ENCODE measurements at places on chromosomes 5 and 9.

DNA sequence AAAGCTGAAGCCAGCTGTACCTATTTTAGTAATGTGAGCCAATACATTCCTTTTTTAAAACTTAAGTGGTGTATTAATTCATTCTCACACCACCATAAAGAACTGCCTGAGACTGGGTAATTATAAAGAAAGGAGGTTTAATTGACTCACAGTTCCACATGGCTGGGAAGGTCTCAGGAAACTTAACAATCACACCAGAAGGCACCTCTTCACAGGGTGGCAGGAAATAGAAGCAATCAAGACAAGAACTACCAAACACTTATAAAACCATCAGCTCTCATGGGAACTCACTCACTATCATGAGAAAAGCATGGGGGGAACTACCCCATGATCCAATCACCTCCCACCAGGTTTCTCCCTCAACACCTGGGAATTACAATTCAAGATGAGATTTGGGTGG, 21.0 kb downstream of the ESM1 start:
- no peak for DNase-seq

DNA sequence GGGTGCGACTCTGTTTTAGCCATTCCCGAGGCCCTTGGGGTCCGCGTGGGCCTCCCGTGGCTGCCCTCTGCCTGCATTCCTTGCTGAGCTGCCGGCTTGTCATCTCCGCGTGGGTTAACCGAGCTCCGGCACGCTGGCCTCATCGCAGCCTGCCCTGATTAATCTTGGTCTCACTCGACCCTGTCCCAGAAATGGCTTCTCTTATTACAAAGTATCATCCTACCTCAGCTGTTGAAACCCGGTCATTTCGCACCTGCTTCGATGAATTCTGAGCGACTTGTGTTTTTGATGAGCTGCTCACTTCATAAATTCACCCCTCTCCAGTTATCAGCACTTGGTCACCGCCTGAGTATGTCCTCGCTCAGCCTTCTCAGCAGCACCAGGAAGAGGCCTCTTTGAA, 123.5 kb upstream of the EGFLAM start:
- no peak for DNase-seq

DNA sequence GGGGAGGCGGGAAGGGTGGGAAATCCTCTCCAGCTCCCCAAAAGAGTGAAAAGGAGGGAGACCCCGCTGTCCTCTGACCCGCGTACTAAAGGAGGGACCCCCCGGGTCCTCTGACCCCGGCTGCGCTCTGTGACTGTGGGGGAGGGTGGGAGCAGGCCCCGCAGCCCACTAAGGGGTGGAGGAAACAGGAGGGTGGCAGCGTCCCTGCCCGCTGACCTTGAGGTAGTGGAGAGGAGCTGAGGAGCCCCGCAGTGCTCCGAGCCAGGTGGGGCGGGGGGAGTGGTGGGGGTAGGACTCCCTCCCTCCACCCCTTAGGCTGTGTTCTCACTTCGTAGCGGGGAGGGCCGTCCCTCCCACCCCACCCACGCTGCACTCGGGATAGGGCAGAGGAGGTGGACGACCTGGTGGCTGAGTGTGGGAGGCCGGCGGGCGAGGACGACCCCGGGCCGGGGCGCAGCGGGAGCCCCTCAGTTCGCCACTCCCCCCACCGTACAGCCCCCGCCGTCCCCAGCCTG, 449 bp upstream of the ADCY2 start:
- DNase-seq = no peak

GRCh38 chr9:99782962-99783718, 38.5 kb upstream of the NR4A3 start:
- no peak for DNase-seq

GRCh38 chr9:37036371-37036775, 2.3 kb upstream of the PAX5 start:
- no peak for DNase-seq

- no peak for DNase-seq
Measured at GRCh38 chr9:133059623-133060022, 2.2 kb upstream of the CEL start.

DNA sequence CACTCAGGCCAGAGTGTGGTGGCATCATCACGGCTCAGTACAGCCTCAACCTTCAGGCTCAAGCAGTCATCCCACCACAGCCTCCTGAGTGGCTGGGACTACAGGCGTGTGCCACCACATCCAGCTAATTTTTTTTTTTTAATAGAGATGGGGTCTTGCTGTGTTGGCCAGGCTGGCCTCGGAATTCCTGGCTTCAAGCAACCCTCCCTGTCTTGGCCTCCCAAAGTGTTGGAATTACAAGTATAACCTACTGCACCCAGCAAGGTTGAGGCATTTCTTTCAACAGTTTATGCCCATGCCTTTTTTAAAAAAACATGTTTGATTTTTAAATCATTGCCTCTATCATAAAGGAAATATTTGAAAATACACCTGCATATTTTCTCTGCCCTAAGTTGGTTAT, 2.8 kb downstream of the RARS1 start:
- no peak for DNase-seq

DNA sequence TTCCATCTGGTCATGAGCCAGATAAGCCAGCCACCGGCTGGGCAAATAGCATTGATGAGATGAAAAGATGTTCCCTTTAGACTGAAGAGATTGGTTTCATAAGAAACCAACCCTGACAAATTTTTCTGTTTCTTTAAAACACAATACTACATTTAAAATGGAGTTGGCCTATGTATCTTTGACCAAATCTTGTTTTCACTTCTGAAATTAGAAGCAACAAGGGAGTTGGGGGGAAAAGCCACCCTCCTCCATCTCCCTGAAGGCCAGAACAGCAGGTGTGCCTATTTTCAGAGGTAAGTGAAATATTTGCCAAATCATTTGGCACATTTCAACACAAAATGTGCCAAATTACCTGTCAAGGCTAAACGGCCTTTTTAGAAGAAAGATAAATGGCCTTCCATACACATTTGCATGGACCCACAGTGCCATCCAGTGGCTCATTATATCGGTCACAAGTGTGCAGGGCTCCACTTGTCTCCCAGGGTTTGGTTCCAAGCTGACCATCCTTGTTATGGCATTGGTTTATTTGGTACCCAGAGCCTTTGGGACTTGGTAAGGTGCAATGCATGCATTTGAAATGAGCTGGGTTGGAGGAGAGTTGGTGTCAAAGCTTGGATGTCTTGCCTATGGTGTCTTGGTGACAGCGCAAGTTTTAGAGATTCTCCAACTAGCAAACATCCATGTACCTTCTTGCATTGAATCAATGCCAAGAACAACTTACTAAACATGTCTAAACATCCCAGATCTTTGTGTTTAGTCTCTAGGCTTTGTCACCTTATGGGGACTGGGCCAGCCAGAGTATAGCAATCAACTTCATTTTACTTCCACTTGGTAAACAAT, 372.0 kb upstream of the KIF2A start:
- no peak for DNase-seq

- DNase-seq = no peak
Measured at GRCh38 chr9:23379842-23380241, 446.2 kb downstream of the ELAVL2 start.

- no peak for DNase-seq
Measured at GRCh38 chr5:24208686-24209106, 436.1 kb downstream of the CDH10 start.

- no peak for DNase-seq
Measured at GRCh38 chr9:107999011-107999410, 509.4 kb upstream of the KLF4 start.

GRCh38 chr9:116156621-116157314, 3.2 kb downstream of the PAPPA start:
- DNase-seq = no peak

- no peak for DNase-seq
Measured at GRCh38 chr5:75058986-75059535, 6.7 kb upstream of the GCNT4 start.

DNA sequence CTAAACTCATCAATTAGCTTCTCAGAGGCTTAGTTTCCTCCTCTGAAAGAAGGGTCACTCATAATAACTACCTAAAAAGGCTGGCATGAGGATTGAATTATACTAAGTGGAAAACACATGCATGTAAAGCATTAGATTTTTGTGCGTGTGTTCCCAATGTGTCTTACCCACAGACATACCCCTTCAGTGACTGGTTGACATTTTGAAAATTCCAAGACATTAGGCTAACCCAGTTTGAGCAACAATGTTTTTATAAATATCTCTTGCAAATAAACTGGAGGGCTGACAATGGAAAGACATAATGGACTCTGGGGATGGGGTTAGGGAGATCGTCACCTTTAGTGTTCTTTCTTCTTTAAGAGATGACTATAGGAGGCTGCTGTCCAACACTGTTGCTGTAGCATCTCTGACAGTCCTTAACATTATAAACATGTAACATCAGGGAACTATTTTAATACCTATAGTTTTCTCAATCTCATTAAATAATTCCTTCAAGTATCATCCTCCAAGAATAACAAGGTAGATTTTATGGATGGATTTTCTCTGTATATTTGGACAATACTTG, 24.3 kb downstream of the HMHB1 start:
- no peak for DNase-seq

GRCh38 chr9:114574438-114574837, 13.1 kb upstream of the ATP6V1G1 start:
- no peak for DNase-seq

All from T-cell (primary cell).